ENCODE measurements at places on chromosomes 4 and X.

- no peak for DNase-seq
These were observed 62.8 kb downstream of the SMIM20 start for GRCh38 chr4:25976780-25977179.

DNA sequence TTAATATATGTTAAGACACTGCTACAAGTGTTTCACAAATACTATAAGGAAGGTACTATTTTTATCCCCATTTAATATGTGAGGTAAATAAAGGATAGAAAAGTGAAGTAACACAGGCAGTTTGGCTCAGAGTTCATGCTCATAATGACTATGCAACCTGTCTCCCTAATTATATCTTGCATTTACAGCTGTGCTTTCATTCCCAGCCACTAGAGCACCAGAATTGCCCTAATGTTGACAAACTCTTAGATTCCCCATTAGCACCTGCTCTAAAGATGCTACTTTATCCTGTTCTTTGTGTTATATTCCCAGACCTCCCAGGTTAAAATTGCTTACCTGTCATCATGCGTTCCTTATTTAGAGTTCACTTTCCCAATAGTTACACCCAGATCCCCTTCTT, 833.6 kb downstream of the CCSER1 start:
- no peak for DNase-seq

GRCh38 chr4:53507671-53508286, 83.5 kb downstream of the LNX1 start:
- no peak for DNase-seq

DNA sequence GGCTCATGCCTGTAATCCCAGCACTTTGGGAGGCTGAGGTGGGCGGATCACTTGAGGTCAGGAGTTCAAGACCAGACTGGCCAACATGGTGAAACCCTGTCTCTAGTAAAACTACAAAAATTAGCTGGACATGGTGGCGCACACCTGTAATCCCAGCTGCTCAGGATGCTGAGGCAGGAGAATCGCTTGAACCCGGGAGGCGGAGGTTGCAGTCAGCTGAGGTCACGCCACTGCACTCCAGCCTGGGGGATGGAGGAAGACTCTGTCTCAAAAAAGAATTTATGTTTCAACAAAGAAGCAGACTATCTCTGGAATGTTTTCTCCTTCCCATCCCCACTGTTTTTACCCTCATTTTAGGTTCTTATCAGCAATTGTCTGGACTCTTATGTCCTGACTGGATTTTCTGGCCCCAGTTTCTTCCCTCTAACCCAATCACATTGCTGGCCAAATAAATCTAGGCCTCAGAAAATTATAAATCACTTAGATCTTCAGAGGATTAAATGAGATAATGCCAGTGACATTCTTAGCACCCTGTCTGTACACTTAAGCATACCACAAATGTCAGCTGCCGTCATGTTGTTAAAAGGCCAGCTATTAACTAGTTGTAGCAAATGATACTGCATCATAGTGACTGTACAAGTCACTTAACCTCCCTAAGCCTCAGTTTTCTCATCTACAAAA, 44.9 kb upstream of the PRSS48 start:
- DNase-seq = no peak

DNA sequence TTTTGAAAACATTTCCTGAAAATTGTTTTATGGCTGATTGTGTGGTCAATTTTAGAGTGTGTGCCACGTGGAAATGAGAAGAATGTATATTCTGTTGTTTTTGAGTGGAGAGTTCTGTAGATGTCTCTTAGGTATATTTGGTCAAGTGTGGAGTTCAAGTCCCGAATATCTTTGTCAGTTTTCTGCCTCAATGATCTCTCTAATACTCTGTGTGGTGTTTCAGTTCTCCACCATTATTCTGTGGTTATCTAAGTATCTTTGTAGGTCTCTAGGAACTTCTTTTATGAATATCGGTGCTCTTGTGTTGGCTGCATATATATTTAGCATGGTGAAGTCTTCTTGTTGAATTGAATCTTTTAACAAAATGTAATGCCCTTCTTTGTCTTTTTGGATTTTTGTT, 113.3 kb downstream of the LINC00632 start:
- DNase-seq = no peak

GRCh38 chrX:47177079-47177478, 16.6 kb upstream of the UBA1 start:
- DNase-seq = no peak

Measured in liver (tissue), 10 donors.